ENCODE measurements at places on chromosomes 7 and 10.
A peak's percentile ranks its signal among the peaks of the same experiment; 100 is the strongest.

- DNase-seq, result no peak
Measured at GRCh38 chr10:34291466-34292193, 523.5 kb downstream of the PARD3 start.

- DNase-seq, result no peak
Measured at GRCh38 chr10:98030991-98031431, 590 bp upstream of the CRTAC1 start.

- no peak for DNase-seq
Measured at GRCh38 chr10:11677480-11677879, 64.7 kb upstream of the ECHDC3 start.

DNA sequence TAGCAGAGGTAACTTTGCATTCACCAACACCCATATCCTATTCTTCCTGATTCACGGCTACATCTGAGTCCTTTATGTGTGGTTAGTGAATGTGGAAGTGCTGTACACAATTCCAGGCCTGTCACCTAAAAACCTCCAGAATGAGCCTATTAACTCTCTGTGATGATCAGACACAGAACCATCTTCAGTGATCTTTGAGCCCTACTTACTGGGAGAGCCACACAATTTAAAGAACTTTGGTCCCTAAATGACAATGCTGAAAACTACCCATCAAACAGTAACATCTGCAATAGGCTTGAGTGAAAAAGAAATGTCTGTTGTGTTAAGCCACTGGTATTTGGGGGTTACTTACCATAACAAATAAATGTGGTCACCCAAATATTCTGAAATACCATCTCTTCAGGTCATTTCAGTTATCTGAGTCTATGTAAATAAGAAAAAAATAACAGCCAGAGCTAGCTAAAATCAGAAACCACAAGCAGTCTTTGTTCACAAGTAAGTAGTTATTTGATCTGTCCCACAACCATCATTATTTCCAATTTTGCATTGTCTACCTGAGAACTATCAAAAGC is 145.7 kb downstream of the HGF start:
- DNase-seq, result peak; percentile 51

GRCh38 chr10:46218921-46219320 is 67.9 kb upstream of the ANTXRL start:
- no peak for DNase-seq

DNA sequence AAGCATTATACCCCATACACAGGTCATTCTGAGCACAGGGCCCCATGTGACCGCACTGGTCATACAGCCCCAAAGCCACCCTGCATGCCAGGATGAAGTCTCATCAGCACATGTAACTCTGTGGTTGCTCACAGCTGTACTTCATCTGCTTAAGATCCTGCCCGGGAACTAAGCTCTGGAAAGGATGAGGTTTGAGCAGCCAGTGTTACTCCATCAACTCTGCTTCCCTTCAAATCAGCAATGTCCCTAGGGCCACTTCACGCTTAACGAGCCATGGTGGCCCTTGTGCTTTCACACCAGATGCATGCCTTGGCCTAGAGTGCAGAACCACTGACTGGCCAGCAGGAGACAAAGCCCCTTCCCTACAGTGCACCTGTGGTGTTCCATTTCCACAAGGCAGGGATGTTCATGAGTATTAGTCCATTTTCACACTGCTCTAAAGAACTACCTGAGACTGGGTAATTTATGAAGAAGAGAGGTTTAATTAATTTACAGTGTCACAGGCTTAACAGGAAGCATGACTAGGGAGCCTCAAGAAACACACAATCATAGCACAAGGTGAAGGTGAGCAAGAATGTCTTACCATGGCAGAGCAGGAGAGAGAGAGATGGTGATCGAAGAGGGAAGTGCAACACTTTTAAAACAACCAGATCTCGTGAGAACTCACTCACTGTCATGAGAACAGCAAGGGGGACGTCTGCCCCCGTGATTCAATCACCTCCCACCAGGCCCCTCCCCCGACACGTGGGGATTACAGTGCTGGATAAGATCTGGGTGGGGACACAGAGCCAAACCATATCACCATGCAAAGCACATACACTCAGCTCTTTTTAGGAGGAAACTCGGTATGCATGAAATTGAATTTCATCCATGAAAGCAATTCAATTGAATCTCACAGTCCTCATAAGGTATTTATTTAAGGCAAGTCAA is 149.0 kb upstream of the CDCA7L start:
- peak; percentile 31 for DNase-seq

GRCh38 chr10:62000037-62000603 is 98.6 kb downstream of the ARID5B start:
- no peak for DNase-seq

GRCh38 chr7:2856388-2857169 is 12.5 kb upstream of the GNA12 start:
- DNase-seq, result no peak

- no peak for DNase-seq
Measured at GRCh38 chr10:65328486-65328885, 1597.3 kb upstream of the LRRTM3 start.

GRCh38 chr10:50561816-50562215 is 61.9 kb downstream of the SGMS1 start:
- no peak for DNase-seq

DNA sequence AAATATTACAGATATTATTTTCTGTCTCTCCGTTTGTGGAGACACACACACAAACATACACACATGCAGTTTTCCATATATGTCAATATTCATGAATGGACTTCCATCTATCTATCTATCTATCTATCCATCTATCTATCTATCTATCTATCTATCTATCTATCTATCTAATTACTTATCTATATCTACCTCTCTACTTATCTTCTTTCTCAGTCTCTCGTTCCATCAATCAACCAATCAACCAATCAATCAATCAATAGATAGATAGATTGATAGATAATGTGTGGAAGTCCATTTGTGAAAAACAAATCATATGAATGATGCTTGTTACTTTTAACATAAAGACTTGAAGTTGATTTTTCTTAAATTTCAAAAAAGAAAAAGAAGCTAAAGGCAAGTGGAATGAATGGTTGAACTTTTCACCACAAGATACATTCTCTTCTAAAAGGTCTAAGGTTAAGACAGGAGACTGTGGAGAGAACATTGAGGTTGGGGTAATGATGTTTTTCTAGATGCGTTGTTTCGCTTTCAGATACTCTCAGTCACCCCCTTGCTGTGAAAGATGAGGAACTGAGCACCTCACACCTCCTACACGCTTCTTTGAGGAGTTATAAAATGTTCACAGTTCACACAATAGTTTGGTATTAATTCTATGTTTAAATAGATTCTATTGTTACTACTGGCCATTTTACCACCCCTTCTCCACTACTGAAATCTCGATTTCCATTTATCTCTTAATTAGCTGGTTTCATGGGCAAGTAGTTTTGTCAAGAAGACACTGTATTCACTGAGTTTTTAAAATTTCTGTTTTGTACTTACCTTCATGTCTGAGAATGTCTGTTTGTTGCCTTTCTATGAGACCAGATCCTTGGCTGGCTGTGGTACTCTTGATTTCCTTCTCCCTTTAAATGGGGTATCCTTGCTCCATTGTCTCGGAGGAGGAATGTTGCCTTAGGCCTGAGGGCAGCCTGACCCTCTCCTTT is 114.1 kb downstream of the EMX2 start:
- DNase-seq, result no peak

DNA sequence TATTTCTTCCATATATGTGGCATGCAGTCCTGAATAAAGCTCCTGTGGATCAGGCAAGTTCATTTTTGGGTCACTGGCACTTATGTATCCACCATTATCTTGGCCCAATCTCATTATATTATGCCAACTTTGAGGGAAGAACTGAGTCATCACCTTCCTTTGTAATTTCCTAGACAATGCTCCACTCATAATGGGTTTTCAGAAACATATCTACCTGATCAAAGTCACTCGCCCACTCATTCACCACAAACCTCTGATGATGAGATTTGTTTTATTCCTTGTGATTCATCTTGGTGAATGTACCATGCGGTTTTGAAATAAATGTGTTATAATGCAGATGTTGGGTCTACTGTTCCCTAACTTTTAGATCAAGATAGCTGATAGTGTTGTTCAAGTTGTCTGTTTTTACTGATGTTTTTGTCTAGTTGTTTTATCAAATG is 525.8 kb downstream of the KIF20B start:
- peak; percentile 95 for DNase-seq

GRCh38 chr10:120514035-120514620 is 57.1 kb downstream of the PLPP4 start:
- DNase-seq, result peak; percentile 30

DNA sequence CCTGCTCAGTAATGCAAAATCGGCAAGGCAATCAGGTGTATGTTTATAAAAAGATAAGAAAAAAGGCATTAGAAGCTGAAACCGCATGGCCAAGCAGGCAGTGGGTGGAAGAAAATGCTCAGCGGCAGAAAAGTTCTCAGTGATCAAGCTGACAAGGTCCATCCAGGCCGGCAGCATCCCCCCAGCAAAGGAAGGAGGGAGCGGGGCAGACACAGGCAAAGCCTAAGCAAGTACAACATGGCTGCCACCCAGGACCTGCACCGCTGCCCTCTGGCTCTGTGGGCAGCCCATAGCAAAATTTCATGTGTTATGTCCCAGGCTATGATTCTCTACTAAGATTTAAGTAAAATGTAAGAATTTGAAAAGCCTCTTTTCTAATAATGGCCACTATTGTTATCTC is 45.4 kb downstream of the MRPS24 start:
- no peak for DNase-seq

DNA sequence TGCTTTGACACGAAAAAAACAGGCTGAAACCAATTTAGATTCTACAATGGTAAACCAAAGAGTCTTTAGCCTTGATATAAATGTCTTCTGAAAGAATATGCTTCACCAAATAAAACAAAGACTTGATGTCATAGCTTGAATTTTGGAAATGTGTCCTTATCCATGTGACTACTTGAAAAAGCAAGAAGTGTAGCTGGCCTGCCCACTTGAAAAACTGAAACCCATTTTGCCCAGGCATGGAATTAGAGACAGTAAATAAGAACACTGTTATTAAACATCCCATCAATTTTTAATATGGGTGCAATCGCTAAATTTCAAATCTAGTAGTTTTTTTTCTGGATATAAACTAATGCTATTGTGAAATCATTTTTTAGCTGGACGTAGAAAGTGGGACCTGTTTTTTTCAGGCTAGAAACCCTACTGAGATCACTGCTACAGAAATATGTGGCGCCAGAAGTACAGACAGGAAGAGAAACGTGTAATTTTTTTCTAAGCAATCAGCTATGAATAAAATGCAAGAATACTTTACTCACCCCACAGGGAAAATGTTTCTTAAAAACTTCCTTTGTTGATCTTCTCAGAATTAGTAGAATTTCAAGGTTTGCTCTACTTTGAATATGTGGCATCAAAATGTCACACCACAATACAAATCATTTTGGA is 56.7 kb downstream of the PIP4K2A start:
- DNase-seq, result peak; percentile 17

DNA sequence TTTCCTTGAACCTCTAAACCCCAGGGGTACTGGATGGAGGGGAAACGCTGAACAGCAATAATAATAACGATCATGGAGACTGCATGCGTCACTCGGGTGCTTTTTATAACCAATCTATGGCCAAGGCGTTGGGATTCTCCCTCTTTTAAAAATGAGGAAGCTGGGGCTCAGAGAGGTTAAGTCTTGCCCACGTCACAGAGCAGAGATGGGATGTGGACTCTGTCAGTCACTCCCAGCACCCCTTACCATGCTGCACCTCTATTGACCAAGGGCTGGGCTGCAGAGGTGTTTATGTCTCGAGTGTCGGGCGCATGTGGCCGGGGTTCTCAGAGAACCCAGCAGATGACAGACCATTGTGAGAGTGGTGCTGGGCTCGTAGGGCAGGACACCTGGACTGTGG is 129.9 kb downstream of the CDH23 start:
- DNase-seq, result no peak

GRCh38 chr10:78895469-78895868 is 173.3 kb upstream of the ZMIZ1 start:
- no peak for DNase-seq

DNA sequence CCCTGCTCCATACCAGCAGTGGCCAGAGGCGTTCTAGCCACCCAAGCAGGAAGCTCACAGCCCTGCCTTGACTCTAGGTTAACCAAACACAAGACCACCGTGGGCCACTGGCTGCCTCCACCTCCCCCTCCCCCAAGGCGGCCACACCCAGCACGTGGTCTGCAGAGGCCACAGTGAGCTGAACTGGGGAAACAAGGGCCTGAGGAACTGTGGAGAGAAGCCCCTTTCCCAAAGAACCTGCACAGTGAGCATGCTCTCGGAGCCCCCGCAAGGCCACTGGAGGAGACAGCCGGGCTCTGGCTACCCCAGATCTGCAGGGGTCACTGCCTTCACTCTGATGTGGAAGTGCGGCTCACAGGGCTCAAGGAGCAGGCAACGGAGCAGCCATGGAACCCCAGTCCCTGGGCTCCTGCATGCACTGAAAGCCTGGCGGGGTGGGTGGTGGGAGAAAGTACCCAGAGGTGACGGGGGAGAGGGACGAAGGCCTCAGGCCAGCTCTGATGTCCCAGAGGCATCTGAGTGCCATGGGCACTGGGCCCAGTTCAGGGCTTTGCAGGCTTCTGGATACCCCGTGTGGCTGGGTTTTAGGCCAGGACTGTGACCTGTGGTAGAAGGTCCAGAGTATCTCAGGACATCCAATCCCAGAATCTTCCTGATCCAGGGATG is 189.2 kb downstream of the EBF3 start:
- no peak for DNase-seq

DNA sequence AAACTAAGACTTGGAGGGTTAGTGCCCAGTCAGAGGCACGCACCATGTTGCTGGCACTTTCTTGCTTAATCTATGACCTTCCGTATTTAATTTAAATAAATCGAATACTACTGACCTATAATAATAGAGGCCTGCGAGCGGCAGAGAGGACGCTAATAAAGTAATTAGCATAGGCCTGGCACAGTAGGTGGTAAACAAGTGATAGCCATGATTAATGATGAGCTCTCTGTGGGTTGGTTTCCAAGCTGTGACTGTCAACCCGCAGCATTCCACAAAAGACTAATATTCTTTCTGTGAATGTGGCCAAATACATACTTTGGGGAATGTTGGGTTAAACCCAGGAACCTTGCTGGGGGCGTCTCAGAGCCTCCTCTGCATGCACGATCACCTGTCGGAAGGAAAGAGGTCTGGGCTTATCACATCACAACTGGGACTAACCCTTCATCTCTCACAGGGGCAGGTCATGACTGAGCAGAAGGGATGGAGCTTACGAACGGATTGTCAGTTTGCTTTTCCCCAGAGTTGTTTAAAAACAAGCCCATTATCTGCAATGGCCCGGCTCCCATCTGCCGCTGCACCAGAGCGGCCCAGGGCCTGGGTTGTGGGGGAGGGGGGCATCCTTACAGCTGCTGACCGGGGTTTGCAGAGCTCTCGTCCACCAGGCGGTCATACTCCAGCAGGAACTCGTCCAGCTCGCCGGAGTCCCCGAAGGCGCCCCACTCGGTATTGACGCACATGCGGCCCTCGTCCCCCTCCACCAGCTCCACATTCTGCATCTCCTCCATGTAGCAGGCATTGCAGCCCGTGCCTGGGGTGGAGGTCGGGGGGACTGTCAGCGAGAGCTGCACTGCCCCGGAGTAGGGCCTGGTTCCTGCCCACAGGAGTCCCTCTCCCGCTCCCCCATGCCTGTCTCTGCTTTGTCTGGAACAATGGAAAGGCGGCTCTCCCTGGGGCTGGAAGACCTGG is 6.2 kb upstream of the MYL7 start:
- DNase-seq, result no peak

- DNase-seq, result peak; percentile 95
Measured at GRCh38 chr7:90474284-90475210, 5.1 kb downstream of the PTTG1IP2 start.

GRCh38 chr10:48694371-48695030 is 9.8 kb downstream of the WDFY4 start:
- no peak for DNase-seq

- no peak for DNase-seq
Measured at GRCh38 chr7:45036796-45037195, 36.8 kb downstream of the CCM2 start.

All from fibroblast of mammary gland (primary cell).